ENCODE measurements at places on chromosomes 16 and 17.

DNA sequence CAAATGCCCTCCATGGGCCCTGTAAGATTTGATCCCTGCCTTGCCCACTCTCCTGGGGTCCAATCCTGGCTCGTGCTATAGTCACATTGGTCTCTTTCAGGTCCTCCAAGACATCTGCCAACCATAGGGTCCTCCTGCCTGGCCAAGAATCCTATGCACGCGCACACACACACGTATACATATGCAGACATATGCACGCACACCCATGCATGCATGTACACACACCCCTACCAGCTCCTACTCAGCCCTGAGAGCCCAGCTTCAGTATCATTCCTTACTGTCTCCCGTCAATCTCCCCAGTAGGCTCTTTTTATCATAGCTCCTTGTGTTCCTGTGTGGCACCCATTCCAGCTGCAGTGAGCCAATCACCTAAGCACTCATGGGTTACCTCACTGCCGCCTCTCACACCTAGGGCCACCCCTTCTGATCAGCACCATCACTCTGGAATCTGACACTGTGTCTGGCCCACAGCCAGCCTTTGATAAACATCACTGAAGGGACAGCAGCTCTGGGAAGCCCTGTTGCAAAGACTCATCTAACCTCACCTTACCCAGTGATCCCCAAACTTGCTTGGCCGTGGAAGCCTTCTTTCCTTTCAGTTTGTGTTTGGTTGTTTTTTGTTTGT is 7.9 kb upstream of the DNAH17 start:
- no peak for DNase-seq

- DNase-seq, result peak; percentile 18
Observed at GRCh38 chr17:45906927-45907622, 12.7 kb downstream of the MAPT start.

- no peak for DNase-seq
Observed at GRCh38 chr17:67124450-67125148, 80.2 kb downstream of the CACNG1 start.

DNA sequence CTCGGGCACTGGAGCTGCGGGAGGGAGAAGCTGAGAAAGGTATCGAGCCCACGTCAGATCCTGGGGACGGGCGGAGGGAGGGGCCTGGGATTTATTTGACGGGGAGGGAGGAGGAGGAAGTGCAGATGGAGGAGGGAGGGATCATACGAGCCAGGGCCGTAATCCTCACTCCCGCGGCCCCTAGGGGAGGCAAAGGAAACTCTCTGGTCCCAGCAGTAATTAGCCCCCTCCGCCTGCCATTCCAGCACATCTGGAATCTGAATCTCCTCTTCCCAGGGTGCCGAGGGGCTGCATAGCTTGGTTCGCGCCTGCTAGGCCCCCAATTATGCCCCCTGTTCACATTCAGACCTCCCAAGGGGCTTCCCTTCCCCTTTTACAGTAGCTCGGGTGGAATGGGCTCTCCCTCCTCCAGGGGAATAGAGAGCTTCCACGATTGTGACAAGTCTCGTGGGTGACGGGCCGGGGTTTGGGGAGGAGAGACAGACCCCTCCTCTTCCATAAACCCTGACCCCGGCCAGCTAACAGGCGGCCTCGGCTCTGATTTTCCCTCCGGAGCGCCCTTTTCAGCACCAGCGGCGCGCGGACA is at the start of gene SEZ6L2:
SEZ6L2 (minus strand) TSS at position 35 of the 586 bp plus-strand sequence. CDS start 531 bp downstream, outside the sequence.
- no peak for DNase-seq

DNA sequence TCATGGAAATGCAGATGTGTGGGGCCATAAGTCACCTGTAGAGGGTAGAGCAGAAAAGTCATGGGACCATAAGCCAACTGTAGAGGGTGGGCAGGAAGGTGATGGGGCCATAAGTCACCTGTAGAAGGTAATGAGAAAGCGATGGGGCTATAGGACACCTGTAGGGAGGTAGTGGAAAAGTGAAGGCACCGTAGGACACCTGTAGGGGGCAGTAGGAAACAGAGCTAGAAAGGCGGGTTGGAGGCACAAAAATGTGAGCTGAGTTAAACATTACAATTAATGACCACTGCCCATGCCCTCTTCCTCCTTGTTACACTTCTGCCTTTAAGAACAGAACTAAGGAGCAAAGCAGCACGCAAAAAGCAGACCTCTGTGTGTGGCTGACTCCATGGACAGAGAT is 150.1 kb downstream of the SHISA6 start:
- no peak for DNase-seq

DNA sequence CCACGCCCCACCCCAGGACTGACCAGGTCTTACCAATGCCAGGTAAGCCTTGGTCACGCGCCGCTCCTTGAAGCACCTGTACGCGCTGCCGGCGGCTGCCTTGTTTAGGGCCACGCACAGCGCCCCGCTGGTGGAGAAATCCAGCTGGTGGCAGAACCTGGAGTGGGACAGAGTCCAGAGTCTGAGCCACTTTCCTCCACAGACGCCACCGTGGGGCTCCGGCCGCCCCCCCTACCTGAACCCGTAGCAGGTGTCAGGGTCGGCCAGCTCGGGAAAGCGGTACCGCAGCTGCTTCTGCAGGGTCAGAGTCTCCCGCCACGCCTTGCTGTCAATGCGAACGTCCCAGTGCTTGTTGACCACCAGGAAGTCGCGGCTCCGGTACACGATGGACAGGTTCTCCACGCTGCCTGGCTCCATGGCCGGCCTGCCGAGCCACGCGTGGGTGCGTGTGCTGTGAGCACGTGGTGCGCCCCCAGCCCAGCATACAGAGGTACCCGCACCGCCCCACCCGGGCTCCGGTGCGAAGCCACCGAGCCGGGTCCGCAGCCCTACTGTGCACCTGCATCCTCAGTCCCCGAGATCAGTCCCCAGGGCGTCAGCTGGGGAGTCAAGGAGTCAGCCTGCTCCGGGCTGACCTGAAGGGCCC is 737 bp downstream of the RPUSD1 start:
- DNase-seq, result no peak

- no peak for DNase-seq
Observed at GRCh38 chr17:15121426-15121825, 143.7 kb downstream of the PMP22 start.

- no peak for DNase-seq
Observed at GRCh38 chr17:47243737-47244598, 9.7 kb upstream of the ITGB3 start.

- DNase-seq, result no peak
Observed at GRCh38 chr17:74324521-74324920, 1.5 kb upstream of the KIF19 start.

DNA sequence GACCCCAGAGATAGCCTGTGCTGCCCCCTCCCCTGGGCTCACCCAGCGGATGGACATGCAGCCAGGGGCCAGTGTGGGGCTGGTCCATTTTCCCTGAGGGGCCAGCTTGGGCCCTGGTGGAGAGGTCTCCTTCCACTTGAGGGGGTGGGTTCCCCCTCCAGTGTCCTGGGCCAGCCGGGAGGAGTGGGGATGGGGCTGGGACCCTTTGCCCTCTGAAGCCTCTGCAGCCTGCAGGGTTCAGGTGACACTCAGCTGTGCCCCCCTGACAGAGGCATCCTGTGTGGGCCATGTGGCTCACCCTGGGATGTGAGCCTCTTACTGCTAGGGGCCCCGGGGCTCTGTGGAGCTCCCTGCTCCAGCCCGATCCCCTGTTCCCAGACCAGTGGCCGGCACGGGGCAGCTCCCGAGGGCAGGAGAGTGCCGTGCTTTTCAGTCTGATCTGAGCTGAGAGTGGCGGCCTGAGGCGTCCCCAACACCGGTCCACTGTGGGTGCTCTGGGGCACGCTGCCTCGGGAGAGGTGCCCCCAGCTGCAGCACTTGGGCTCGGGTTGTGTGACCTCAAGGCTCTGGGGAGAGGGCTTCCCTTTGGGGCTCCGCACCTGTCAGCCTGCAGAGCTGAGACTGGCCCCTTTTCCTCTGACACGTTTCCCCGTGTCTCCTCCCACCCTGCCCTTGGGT is 439 bp upstream of the GNG13 start:
- DNase-seq, result no peak

GRCh38 chr16:4767872-4768548 is 1.0 kb upstream of the ZNF500 start:
- DNase-seq, result no peak

- no peak for DNase-seq
Observed at GRCh38 chr17:41920580-41920955, 1.8 kb upstream of the ACLY start.

DNA sequence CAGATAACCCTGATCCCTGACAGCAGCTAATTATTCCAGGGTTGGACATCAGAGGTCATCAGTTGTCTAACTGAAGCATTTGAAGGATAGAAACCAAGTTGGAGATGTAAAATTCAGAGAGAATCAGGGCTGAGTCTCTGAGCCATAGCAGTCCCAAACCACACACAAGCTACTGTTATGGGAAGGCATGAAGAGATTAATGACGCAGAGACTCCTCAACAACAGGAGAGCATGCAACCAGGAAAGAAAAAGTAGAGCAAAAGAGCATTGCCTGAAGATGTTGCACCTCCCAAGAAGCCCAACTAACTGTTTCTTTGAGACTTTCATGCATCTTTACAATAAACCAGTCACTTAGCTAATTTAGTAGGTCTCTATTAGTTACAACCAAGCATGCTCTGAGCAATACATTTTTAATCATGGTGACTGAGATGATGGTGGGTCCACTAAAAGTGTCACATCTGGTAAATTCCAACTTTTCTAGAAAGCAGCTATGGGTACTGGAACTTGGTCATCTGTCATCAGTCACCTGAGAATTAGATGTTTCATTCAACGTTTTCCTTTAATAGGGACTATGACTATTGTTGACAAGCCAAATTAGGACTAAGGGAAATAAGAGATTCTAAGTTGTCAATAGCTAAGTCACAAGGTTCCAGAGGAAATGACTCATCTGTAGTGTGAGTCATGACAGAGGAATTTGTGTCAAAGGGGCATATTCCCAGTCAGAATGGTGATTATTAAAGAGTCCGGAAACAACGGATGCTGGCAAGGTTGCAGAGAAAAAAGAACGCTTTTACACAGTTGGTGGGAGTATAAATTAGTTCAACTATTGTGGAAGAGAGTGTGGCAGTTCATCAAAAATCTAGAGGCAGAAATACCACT is 239.8 kb downstream of the CHD9NB start:
- DNase-seq, result no peak

GRCh38 chr16:88376835-88377726 is 5.7 kb upstream of the ZNF469 start:
- DNase-seq, result peak; percentile 7

All from activated naive CD4-positive, alpha-beta T cell treated with anti-CD3 and anti-CD28 coated beads, Interleukin-2, amount 50 U/mL, for 16 hours (primary cell).